ENCODE measurements at places on chromosomes 5 and 9. TPM values are rescaled to one million over a fixed set of nuclear protein-coding genes. Genes with fewer than 3 reads are reported as not detected.

The PCDHGA3 gene
- total RNA-seq: 0.09 TPM

DNA sequence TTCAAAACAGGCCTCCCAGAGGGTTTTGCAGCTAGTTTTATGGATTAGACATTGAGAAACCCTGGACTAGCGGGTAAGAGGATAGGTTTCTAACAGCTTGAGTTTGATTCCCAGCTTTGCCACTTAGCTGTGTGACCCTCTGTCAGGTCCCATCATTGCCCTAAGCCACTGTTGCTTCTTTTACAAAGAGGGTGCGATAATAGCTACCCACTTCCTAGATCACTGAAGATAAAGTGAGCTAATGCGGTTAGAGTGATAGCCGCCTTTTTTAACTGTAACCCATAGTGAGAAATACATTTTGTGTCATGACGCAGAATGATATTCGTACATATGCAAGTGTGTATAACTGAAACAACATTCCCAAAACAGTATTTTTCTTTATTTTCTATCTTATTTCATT lies 40.3 kb downstream of the CSF1R start:
- H3K36me3 ChIP-seq: peaks cover 59% of the 10 kb centered on the region
- no peak overlapping the region for H3K4me3 ChIP-seq
- no peak for DNase-seq
- H3K27me3 ChIP-seq: no peaks in the 10 kb centered on the region

- no peak for DNase-seq
- no peaks in the 10 kb centered on the region for H3K36me3 ChIP-seq
- no peaks in the 10 kb centered on the region for H3K27me3 ChIP-seq
- H3K27ac ChIP-seq: no peak overlapping the region
Measured at GRCh38 chr9:125549039-125549438, 158.0 kb downstream of the MAPKAP1 start.

The TRIM7 gene
- not detected for total RNA-seq

- H3K4me1 ChIP-seq: peaks cover 11% of the 10 kb centered on the region
- no peaks in the 10 kb centered on the region for H3K36me3 ChIP-seq
- no peak for DNase-seq
- peak overlapping the region; percentile 15 for H3K27ac ChIP-seq
Measured at GRCh38 chr9:107489144-107489673, 360 bp downstream of the KLF4 start.

The OR13C9 gene
- 0.25 TPM for total RNA-seq

DNA sequence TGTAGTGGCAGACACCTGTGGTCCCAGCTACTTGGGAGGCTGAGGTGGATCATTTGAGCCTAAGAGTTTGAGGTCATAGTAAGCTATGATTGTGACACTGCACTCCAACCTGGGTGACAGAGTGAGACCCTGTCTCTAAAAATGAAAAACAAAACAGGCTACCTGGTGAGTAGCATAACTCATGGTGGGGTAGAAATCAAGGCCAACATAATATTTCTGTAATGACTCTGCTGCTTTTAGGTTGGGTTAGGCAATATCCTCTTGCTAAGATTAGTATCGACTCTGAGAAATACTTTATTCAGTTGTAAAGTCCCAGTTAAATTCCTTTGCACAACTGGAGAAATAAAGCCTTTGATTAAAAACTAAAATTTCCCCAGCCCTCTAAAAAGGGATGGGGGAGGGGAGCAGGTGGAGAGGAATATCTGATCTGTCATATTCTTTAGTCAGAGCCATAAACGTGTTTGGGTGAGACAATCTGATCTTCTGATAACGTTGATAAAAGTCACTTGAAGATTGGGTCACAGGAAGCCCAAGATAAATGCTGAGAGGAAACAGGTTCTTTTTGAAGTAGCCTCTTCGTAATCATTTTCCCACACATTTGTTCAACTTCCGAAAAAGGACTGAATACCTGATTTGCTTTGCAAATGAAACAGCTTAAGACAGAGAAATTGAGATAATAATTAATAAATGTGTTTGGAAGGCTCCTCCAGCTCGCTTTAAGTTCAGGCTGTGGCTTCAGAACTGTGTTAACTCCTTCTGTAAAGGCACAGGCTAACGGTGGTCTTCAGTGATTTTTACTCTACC lies 14.9 kb downstream of the IL4 start:
- H3K27ac ChIP-seq: no peak overlapping the region
- H3K4me1 ChIP-seq: no peaks in the 10 kb centered on the region
- no peak overlapping the region for H3K4me3 ChIP-seq
- no peak for DNase-seq
- no peaks in the 10 kb centered on the region for H3K36me3 ChIP-seq
- no peaks in the 10 kb centered on the region for H3K27me3 ChIP-seq

The ANGPTL2 gene
- total RNA-seq: 2.7 TPM

The PRDM9 gene
- not detected for total RNA-seq

- H3K4me1 ChIP-seq: no peaks in the 10 kb centered on the region
- H3K27me3 ChIP-seq: no peaks in the 10 kb centered on the region
- H3K36me3 ChIP-seq: no peaks in the 10 kb centered on the region
Measured at GRCh38 chr9:37284636-37285035, 137.9 kb upstream of the GRHPR start.

- no peaks in the 10 kb centered on the region for H3K27me3 ChIP-seq
- no peak overlapping the region for H3K27ac ChIP-seq
- no peaks in the 10 kb centered on the region for H3K4me1 ChIP-seq
- H3K4me3 ChIP-seq: no peak overlapping the region
- H3K36me3 ChIP-seq: no peaks in the 10 kb centered on the region
- no peak for DNase-seq
Measured at GRCh38 chr5:66223637-66224036, 79.5 kb downstream of the SREK1 start.

DNA sequence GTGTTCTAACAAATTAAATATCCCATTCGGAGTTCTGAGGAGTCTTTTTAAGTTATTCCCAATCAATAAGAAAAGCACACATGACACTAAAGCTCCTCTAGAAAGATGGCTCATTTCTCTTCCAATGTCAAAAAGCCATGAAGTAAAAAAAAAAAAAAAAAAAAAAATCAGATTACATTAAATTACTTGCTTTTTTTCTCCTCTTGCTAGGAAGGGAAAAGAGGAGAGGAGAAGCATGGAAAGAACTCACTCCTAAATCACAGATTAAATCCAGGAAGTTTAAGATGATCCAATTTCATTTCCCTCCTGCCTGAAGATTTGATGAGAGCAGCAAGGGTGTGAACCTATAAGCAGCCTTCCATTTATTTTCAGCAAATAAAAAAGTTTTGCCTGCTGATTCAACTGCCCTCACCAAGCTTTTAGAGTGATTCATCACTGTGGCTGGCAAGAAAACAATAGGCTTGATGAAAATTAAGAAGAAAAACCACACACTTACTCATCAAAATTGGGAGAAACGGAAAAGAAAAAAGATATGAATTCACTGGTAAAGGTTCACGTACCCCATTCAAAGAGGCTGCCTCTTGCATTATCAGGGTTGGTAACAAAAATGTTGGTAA lies 19.7 kb downstream of the MYO10 start:
- no peaks in the 10 kb centered on the region for H3K4me1 ChIP-seq
- DNase-seq: no peak
- H3K27me3 ChIP-seq: no peaks in the 10 kb centered on the region
- H3K36me3 ChIP-seq: no peaks in the 10 kb centered on the region

The ZNF618 gene
- total RNA-seq: 3.7 TPM

The PCDHGA8 gene
- total RNA-seq: 0.14 TPM
